Activated T-cell treated with anti-CD3 and anti-CD28 coated beads for 24 hours (primary cell): ENCODE measurements at places on chromosomes 7 and 10.

DNA sequence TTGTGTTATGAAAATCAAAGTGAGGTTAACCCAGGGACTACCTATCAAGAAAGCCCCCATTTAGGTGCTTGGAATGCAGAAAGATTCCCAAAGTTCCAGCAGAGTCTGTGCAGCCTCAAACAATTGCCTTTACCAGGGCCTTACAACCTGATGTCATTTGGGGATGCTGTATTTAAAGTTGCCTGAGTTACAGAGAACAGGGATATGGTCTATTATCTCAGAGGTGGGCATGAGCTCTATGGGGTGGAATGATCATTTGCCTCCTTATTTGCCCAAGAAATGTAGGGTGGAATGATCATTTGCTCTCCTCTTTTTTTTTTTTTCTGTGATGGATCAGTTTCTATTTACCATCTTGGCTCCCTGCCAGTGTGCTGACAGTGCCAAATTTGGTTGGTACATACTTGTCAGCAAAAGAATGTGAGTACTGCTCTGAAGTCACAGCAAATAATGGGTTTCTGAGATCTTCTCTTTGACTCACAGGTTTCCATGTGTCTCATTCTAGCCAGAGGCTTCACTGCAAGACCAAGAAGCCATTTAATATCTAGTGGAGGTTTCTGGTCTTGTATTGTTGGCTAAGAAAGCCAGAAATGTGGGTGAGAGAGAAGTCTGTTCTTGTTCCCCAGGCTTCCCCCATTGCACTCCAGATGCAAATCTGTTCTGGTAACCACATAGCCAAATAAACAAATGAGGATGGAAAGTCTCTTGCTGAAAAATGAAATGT is 45.5 kb upstream of the ZNRF2 start:
- no peak for DNase-seq

GRCh38 chr10:97640868-97641811 is 669 bp downstream of the PI4K2A start:
- DNase-seq, result no peak

- DNase-seq, result no peak
Measured at GRCh38 chr7:75040512-75040911, 33.1 kb downstream of the RCC1L start.

- DNase-seq, result no peak
Measured at GRCh38 chr7:88001744-88002530, 67.9 kb downstream of the ADAM22 start.

GRCh38 chr7:87223666-87224065 is 4.1 kb upstream of the TMEM243 start:
- no peak for DNase-seq

DNA sequence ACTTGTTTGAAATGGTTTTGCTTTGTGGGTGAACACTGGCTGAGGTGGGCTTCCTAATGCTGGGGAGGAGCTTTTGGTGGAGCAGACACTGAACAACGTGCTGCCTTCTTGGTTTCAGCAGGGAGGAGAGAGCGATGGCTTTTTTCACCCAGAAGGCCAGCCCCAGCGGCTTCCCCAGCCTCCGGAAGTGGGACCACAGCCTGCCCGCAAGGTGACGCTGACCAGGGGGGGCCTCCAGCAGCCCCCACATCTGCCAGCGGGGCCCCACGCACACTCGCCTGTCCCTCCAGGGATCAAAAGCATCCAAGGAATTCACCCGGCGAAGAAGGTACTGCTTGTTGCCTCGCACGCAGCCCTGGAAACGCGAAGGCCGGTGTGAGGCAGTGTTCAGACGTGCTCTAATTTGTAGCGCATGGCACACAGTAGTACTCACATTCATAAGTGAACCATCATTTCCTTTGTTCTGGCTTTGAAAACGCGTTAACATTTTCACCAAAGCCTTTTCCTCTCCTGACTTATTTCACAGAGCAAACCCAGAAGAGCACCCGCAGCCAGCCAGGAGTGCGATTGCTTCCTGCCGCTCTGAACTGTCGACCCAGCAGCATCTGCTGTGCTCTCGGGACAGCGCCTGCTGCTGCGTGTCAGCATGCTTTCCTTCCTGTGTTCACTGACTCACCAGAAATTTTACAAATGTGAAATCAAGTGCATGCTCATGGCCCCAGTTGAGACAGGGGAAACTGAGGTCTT is 48.4 kb downstream of the SHH start:
- DNase-seq, result peak; percentile 33

- no peak for DNase-seq
Measured at GRCh38 chr10:22647244-22647643, 67.1 kb downstream of the PIP4K2A start.
